Stimulated activated CD8-positive, alpha-beta memory T cell treated with anti-CD3 and anti-CD28 coated beads, Interleukin-15, amount 100 ng/mL, for 48 hours (primary cell): ENCODE measurements at places on chromosomes 2 and 18.

- no peak for DNase-seq
Observed at GRCh38 chr18:11649839-11650238, 39.2 kb upstream of the GNAL start.

DNA sequence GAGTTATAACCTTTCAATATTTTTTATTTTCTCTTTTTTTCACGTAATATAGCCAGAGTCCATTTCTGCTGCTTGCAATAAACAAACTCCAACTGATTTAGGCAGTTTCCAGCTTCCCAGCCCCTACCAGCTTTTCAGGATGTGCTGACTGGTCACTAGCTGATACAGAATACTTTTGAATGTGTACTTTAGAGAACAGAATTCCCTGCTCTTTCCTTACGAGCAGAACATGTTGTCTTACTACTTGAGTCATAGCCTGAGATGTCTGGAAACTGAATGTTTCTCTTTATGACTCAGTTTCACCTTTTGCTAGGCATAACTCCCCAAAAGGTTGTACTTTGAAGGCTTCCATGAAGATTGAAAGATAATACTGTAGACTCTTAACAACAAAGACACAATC is 44.5 kb upstream of the KCNE4 start:
- DNase-seq = no peak

- DNase-seq = peak; percentile 44
Observed at GRCh38 chr18:13265008-13265910, 46.7 kb downstream of the LDLRAD4 start.

DNA sequence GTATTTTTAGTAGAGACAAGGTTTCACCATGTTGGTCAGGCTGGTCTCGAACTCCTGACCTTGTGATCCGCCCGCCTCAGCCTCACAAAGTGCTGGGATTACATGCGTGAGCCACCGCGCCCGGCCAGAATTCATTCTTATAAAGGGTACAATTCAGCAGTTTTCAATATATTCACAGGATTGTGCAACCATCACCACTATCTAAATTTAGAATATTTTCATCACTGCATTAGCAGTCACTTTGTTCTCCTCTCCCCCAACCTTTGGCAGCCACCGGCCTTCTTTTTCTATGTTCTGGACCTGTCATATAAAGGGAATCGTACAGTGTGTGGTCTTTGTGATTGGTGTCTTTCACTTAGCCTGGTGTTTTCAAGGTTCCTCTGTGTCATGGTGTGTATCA is 40.7 kb downstream of the TCF7L1 start:
- DNase-seq = no peak

DNA sequence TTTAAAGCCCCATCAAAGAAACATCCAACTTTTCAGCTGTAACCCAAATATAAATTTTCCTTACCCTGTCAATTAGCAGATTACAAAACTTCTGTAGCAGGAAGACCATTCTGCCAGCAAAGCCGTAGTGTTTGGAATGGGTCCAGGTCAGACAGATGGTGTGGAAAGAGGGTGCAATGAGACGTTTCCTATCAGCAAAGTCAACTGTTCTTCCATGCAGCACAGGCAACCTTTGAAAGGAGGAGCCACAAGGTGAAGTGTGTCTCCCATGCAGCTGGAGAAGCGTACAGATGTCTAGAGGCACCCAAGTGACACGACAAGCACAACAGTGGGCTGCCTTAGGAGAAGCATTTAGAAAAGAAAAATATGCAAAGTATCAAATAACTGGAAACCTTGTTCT is 83.7 kb downstream of the SP3 start:
- DNase-seq = no peak

GRCh38 chr2:43121580-43122314 is 104.7 kb downstream of the ZFP36L2 start:
- DNase-seq = no peak

- no peak for DNase-seq
Observed at GRCh38 chr2:59449274-59449673, 1104.2 kb downstream of the BCL11A start.

DNA sequence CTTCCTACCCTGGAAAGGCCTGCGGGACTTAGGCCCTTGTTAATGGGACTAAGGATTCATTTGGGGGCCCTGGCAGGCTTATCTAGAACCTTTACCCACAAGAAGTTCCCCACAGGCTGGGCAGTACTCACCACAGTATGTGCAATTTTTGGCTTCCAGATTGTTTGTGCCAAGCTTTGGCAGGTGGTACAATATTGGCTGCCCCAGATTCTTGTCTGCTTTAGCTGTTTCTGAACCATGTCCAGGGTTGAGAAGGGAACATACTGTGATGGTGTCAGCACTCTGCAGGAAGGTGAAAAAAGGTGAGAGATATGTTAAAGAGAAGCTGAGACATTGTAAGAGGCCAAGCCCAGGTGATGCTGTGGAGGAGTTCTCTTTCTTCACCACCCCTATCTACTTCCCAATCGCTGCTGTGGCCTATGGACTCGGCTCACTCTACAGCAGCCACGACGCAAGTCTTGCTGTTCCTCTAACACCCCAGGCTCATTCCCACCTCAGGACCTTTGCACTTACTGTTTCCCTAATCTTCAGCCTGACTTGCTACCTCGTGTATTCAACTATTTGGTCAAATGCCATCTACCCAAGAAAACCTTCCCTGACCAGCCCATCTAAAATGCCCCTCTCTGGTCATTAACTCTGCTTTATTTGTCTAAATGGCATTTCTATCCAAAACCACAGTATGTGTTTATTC is 9.2 kb downstream of the SLC4A5 start:
- no peak for DNase-seq

- DNase-seq = no peak
Observed at GRCh38 chr2:173751245-173751975, 213.8 kb downstream of the SP3 start.

GRCh38 chr18:48860269-48861180 is 90.2 kb downstream of the SMAD7 start:
- DNase-seq = no peak

DNA sequence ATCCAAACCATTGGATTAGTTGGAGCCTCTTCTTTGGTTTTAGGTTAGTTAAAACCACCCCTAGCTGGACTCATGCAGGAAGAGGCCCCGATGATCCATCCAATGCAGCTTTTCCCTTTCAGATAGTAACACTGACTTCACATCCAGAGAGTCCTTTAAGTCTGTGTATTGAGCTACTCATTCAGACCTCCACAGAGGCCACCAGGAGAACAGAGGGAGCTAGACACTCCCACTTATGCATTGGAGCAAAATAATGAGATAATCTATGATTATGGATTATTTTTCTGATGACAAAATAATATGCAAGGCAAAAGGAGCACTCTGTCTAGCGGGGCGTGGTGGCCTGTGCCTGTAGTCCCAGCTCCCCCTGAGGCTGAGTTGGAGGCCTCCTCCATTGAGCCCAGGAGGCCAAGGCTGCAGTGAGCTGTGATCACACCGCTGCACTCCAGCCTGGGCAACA is 1.6 kb upstream of the ROCK2 start:
- no peak for DNase-seq

DNA sequence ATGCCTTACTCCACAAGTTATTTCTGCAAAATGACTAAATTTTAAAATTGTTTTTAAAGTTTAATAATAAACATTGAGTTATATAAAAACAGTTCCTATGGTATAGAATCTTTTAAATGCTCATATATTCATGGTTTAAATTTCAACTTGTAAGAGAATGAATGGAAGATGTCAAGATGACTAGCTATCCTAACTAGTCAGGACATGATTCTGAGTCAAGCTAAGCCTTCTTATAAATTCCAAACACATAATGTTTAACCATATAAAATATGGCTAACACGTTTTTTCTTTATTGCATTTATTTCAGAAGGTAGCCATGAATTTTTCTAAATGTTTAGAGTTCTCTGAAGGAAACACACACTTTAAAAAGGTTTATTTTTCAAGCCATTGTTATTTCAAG is 320.4 kb downstream of the CBLN2 start:
- DNase-seq = no peak

- DNase-seq = no peak
Observed at GRCh38 chr2:129061069-129061768, 742.6 kb upstream of the HS6ST1 start.

- DNase-seq = no peak
Observed at GRCh38 chr2:653645-654425, 23.4 kb downstream of the TMEM18 start.

- DNase-seq = no peak
Observed at GRCh38 chr18:66764230-66764629, 160.3 kb upstream of the CDH19 start.

DNA sequence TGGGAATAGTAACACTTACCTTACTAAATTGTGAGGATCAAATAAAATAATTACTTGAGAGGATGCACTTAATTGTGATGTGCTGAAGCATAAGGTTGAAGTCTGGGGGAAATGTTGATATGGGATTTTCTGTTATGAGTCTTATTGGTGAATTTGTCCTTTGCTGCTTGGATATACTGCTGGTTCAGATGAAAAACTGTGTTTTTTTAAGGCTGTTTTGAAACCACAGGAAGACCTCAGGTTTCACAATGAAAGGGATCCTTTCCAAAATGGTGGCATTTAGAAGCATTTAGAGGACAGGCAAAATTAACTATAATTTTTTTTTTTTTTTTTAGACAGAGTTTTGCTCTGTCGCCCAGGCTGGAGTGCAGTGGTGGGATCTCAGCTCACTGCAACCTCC is 34.9 kb downstream of the SPATS2L start:
- no peak for DNase-seq

GRCh38 chr2:142037066-142037465 is 93.8 kb downstream of the LRP1B start:
- DNase-seq = no peak

DNA sequence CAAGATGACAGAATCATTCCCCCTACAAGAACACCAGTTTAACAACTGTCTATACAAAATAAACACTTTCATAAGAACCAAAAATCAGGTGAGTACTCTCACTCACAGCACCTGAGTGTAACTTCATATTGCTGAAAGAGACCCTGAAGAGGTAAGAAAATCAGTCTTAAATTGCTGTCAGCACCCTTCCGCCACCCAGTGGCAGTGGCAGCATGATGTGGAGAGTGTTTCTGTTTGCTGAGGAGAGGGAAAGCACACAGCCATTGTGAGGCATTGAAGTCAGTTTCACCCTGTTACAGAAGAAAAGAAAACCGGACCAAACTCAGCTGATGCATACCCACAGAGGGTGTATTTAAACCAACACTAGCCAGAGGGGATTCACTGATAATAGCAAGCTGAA is 1240.8 kb upstream of the CRIM1 start:
- no peak for DNase-seq

DNA sequence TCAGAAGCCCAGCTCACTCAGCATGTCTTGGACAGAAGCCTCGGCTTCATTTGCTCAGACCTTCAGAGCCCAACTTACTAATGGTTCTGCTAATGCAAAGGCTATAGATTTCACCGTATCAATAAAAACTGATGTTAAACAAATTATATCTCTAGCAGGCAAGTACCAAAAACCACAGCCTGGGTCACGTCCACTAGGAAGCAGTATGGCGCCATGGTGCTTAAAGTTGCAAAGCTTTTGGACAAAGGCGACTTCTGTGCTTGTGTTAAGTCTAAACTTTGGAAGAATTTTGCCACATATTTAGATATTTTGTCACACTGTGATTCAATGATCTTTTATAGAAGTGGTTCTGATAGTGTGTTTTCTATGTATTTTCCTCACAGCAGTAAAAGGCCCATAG is 276.8 kb upstream of the PARD3B start:
- DNase-seq = no peak

- DNase-seq = no peak
Observed at GRCh38 chr2:25123682-25124081, 44.7 kb downstream of the POMC start.

- no peak for DNase-seq
Observed at GRCh38 chr2:179049546-179050311, at the start of gene CCDC141. CCDC141 (minus strand) TSS chr2:179050137; CDS start chr2:179049941, 196 bp downstream.

- DNase-seq = no peak
Observed at GRCh38 chr2:126723281-126723815, 67.4 kb downstream of the GYPC start.

DNA sequence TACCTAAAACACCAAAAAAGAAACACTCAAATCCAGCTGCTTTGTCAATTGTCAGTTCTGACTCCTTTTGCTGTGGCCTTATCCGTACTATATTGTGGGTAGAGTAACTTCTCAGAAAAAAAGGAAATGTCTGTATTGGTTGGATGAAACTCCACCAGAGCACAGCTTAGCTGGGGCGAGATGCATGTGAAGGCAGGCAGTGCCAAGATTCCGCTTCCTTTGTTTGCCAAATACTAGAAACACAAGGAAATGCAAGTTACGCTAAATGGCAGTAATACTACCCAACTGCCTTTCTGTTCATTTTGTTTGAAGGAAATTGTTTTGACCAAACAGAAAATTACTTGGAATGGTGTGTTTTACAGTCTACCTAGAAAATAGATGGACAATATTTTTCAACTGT is 10.0 kb downstream of the KLF11 start:
- no peak for DNase-seq

DNA sequence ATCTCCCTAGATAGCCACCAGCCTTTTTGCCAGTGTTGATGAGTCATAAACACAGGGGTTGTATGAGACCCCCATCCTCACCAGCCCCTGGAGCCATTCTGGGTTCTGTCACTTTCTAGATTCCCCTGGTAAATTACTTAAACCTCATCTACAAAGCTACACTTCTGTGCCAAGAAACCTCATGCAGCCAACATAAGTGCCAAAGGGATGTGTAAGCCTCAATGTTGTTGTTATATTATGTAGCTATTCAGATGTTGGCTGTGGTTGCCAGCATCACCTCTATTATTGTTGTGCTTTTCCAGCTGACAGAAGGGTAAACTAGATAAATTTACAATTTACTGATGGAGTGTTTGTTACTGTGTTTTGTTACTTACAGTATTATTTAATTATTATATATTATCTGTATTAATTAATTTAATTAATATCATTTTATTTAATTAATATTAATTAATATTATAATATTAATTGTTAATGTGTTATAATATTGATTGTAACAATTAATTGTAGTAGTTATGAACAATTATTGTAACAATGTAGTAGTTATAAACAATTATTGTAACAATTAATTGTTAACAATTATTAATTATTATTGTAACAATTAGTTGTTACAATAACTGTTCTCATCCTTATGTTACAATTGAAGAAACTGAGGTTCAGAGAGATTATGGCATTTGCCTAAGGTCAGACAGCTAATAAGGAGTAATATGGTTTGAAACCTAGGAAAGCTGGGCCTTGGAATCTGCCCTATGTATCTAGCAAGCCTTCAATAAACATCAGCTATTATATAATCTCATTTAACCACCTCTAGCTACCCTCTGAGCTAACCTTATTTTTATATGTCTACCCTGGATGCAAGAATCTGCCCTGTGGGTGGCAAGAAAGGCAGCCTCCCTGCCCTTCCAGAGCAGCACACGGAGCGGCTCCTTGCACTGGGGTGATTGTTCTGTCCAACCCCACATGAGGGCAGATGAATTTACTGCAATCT is 36.1 kb downstream of the PSTPIP2 start:
- DNase-seq = no peak
